Effector memory CD8-positive, alpha-beta T cell (primary cell): ENCODE measurements at places on chromosomes 1 and 21.
A peak's percentile ranks its signal among the peaks of the same experiment; 100 is the strongest.

DNA sequence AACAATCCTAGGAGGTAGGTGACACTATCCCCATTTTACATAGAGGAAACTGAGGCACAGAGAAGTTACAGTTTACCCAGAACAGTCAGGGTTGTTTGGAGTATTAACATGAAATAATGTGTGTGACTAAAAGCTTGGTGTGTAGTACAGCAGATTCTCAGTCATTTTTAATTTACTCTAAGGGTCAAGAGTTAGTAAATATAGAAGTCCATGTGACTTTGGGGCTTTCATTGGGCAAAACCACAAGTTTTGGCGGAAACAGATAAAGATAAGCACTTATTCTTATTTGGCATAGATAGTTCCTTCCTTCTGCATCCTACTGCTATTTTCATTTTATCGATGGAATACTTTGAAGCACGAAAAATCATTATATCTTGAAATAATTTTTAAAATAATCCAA lies 128.5 kb downstream of the DNM3 start:
- no peak for DNase-seq
- no peak overlapping the region for H3K4me3 ChIP-seq
- no peaks in the 10 kb centered on the region for H3K4me1 ChIP-seq
- peaks cover 3% of the 10 kb centered on the region for H3K36me3 ChIP-seq
- peaks cover 10% of the 10 kb centered on the region for H3K27me3 ChIP-seq

- H3K4me3 ChIP-seq = no peak overlapping the region
- no peak for DNase-seq
- no peaks in the 10 kb centered on the region for H3K36me3 ChIP-seq
- H3K27me3 ChIP-seq = peaks cover 7% of the 10 kb centered on the region
These were observed 240.1 kb downstream of the BARHL2 start for GRCh38 chr1:90476994-90477393.

DNA sequence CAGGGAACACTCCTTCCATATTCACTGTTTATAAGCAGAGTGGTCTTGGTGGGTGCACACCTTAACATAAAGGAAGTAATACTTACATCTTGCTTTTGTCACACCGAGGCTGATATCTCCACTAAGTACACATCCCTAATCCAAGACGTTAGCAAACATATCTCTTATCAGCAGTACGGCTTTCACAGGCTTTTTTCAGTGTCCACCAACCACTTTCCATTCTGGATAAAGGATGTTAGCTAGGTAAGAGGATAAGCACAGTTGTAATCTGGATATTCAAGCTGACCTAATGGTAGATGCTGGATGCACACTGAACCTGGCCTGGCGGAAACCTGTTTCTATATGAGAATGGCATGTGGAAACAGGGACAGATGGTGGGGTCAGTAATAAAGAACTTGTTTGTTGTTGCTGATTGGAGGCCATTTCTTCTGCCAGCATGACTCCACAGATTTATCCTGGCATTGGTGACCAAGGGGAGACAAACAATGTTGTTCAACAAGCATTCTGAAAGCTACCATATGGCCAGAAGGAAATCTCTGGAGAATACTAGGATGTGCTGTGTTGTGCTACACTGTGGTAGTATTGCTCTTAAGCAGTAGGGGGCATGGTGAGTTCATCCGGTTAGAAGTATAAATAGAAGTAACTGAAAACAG lies 416.4 kb downstream of the PTBP2 start:
- no peaks in the 10 kb centered on the region for H3K4me1 ChIP-seq
- no peak overlapping the region for H3K27ac ChIP-seq
- H3K4me3 ChIP-seq = no peak overlapping the region
- DNase-seq = no peak
- no peaks in the 10 kb centered on the region for H3K27me3 ChIP-seq
- no peaks in the 10 kb centered on the region for H3K36me3 ChIP-seq

DNA sequence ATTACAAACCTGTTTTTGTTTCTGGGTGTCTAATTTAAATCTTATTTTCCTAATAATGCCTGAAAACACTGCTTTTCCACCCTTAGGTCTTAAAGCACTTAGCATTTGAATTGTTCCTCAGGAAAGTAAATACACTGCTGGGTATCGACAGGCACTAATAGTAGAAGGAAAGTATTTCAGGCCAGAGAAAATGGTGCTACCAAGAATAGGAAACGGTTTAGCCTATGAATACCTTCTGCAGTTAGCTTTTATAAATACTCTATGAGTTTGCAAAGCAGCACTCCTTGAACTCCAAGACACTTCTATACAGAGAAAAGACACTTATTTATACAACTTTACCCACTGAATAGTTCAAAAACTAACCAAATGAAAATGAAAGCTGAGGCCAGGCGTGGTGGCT lies 6.8 kb downstream of the FUBP1 start:
- peaks cover 89% of the 10 kb centered on the region for H3K36me3 ChIP-seq
- no peaks in the 10 kb centered on the region for H3K27me3 ChIP-seq
- DNase-seq = no peak
- peak overlapping the region; percentile 57 for H3K4me3 ChIP-seq
- H3K4me1 ChIP-seq = peaks cover 63% of the 10 kb centered on the region
- H3K27ac ChIP-seq = peak overlapping the region; percentile 63

DNA sequence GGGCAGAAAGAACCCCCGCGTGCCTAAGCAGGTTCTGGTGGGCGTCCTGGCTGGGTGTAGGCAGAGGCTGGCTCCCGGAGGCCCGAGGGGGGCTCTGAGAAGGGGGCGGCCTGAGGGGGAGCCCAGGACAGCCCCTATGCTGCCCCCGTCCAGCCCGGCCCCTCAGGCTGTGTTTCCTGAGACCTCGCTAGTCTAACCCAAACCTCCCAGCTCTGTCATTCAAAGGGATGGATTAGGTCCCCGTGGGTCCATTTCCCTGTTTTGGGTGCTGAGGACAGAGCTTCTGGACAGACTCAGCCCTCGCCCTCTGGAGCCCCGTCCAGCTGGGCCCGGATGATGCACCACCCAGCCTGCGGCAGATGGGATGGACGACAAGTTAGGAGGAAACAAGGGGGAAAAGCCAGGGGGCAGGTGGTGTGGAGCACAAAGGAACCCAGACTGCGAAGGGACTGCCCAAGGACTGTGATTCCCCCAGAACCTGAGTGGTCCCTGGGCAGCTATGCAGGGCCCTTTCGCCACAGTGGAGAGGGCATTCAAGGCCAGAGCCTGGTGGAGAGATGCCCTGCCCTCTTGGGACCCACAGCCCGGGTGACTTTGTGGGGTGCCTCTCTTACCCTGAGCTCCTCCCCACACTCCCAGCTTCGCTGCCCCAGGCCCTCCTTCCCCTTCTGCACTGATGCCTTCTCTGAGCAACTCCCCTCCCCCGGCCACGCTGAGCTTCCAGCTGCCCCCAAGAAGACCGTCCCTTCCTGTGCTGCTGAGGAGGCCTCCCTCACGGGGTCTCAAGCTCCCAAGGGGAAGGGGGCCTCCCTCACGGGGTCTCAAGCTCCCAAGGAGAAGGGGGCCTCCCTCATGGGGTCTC lies 2.8 kb downstream of the HES4 start:
- H3K36me3 ChIP-seq = peaks cover 30% of the 10 kb centered on the region
- H3K4me3 ChIP-seq = peak overlapping the region; percentile 8
- H3K4me1 ChIP-seq = peaks cover 10% of the 10 kb centered on the region
- H3K27me3 ChIP-seq = peaks cover 66% of the 10 kb centered on the region
- no peak overlapping the region for H3K27ac ChIP-seq

DNA sequence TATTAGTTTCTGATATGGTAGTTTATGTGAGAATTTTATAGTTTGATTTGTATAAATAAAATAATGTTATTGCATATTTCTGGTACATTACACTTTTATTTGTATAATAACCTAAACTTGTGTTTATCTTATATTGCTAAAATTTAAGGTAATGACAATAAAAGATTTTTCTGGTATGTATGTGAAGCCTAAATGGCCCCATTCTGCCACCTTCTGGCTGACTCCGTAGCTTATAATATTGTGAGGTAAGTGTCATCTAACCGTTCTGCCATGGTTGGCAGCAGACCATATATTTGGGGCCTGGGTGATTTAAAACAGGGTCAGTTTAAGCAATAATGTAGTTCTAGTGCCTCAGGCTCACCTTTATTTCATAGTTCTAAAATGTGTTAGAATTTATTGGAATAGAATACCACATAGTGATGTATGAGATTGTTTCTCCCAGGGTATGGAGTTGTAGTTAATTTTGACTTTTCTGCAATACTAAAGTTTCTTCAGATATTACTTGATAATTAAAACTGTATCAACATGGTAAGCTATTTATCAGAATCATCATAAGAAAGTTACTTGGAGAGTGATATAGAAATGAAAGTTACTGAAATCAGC lies 21.2 kb upstream of the PRKACB start:
- no peak overlapping the region for H3K4me3 ChIP-seq
- no peak overlapping the region for H3K27ac ChIP-seq
- no peaks in the 10 kb centered on the region for H3K36me3 ChIP-seq
- H3K4me1 ChIP-seq = no peaks in the 10 kb centered on the region
- H3K27me3 ChIP-seq = no peaks in the 10 kb centered on the region
